ENCODE measurements at places on chromosomes 1 and 21. TPM values are rescaled to one million over a fixed set of nuclear protein-coding genes. Genes with fewer than 3 reads are reported as not detected.

NBPF12 gene
- 19.4 TPM for total RNA-seq

UBL4B gene
- total RNA-seq, result 0.25 TPM

SDHC gene
- 22.1 TPM for total RNA-seq

MMP23B gene
- total RNA-seq, result 0.74 TPM

CCDC190 gene
- total RNA-seq, result 0.98 TPM
